ENCODE measurements at places on chromosomes 11 and 22. TPM values are rescaled to one million over a fixed set of nuclear protein-coding genes. Genes with fewer than 3 reads are reported as not detected.

The RIMBP3C gene
- not detected for total RNA-seq

The IL17REL gene
- 0.26 TPM for total RNA-seq

The TRIM48 gene
- not detected for total RNA-seq

DNA sequence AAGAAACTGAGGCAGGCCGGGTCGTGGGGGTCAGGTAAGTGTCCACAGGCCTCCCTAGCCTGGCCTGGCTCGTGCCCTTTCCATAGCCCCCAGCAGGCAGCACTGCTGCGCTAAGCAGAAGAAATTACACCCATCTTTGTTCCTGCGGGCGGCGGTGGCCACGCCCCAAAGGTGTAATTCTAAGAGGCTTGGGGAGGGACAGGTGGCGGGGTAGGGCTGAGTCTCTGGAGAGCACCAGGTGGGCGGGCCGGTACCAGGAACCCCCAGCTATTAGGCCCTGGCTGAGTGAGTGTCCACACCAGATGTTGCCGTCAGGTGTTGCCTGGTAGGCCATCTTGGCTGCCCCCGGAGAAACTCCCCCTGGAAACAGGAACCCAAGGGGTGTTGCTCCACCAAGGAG, 12.3 kb upstream of the ARAP1 start:
- DNase-seq: no peak

DNA sequence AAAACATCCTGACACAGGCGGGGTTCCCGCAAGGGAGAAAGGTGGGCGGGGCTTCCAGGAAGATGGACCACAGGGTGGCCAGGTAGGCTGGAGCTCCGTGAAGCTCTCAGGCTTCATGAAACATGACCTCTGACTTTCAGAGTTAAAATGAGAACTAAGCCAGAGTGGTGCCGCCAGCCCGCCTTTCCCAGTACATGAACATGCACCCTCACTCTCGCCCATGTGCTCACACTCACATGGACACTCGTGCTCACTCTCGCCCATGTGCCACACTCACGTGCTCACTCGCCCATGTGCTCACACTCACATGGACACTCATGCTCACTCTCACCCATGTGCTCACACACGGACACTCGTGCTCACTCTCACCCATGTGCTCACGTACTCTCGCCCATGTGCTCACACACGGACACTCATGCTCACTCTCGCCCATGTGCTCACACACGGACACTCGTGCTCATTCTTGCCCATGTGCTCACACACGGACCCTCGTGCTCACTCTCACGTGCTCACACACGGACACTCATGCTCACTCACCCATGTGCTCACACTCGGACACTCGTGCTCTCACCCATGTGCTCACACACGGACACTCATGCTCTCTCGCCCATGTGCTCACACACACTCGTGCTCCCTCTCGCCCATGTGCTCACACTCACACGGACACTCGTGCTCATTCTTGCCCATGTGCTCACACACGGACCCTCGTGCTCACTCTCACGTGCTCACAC, 10.0 kb downstream of the RNH1 start:
- DNase-seq: no peak

DNA sequence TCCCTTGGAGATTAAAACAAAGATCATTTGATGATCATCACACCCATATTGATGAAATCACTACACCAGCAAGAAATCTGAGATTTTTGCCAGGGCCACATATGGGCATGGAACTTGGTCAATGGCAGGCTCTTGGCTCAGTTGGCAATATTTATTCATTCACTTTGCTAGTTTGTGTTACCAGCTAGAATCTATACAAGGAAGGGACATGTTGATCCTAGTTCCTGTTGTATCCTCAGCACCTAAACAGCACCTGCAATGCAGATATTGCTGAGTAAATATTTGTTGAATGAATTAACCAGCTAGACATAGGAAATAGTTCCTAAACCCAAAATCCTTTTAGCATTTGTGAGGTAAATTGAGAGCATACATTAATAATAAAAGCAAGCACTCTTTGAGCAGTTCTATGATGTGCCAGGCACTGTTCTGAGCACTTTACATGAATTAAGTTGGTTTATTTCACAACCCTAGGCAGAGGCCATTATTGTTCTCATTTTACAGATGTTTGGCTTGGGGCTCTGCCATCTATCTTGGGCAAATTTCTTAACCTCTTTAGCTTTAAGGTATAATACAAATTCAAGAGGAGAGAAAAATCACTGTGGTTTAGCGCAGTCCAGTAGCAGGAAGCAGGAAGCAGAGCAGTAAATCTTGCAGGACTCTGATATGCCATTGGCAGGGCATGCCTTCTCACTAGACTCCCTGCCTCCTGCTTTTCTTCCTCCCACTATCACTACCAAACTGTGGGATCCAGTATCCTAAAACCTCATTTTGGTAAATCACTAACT, 1.6 kb downstream of the TRIM68 start:
- no peak for DNase-seq

DNA sequence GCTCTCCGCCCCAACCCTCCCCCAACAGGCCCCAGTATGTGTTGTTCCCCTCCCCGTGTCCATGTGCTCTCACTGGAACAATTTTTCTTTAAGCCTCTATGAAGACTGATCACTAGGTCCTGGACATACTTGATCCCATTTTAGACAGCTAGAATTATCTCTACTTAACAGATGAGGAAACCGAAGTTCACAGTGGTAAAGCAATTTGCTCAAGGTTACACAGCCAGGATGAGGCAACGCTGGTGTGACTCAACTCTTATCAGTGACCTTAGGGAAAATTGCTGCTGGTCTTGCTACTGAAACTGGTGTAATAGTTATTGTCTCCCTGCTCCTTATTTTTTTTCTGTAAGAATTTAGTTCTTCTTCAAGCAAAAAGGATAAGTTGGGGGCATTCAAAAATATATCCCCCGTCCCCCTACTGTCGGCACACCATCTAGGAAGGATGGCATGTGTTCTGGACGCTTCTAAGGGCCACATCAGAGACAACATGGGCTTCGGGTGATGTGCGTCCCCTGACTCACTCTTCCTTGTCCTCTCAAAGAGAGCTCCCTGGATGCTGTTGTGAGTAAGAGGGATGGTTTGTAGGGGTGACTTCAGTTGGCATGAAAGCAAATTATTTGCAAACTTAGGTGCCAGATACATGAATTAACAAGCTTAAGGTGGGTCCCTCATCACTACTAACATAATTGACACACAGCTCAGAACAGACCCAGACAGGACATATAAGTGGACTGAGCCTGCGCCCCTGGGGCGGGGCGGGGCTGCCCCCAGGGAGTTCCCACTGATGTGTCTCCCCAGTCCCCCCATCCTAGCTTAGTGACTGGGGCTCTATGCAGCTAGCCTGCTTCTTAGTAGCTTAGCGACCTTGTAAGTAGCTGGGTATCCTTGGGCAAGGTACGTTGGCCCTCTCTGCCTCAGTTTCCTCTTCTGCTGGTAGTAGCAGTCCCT, 23.6 kb upstream of the ALX4 start:
- no peak for DNase-seq

GRCh38 chr11:123351375-123351774, 78.7 kb upstream of the GRAMD1B start:
- no peak for DNase-seq

DNA sequence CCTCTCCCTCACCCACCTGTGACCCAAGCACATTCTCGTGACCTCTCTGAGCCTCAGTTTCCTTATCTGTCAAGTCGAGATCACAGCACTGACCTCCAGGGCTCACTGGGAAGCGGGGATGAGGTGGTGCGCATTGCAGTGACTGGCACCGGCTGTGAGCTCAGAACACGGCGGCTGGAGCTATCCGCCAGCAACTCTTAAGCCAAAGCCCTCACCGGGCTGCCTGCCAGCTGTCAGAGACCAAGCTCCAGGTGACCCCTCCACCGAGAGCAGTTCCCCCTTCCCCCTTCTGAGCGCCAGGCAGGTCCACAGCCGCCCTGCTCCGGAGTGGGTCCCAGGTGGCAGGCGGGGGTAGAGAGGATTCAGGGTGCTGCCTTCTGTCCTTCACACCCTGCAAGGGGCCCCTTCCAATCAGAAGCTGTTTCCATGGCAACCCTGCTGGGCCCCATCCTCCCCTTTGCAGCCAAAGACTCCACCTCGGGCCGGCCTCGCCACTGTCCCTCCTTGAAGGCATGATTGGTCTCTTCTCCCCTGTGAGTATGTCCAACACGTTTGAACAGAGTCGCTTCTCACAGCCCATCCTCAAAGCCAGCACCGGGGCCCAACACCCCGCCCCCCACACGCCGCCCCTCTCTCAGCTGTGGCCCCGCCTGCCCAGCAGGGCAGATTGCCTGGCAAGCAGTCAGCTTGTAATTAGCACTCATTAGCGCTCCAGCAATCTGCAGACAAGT, 98.7 kb downstream of the WNT7B start:
- DNase-seq: peak; percentile 12

GRCh38 chr22:47014636-47015345, 252.3 kb downstream of the TBC1D22A start:
- DNase-seq: no peak

- no peak for DNase-seq
Measured at GRCh38 chr11:121437686-121438078, 14.4 kb upstream of the SORL1 start.

- peak; percentile 61 for DNase-seq
Measured at GRCh38 chr11:818396-819128, at the start of gene PNPLA2. Gene PNPLA2 (plus strand): TSS chr11:818914. CDS start chr11:819719, 805 bp downstream.

- DNase-seq: no peak
Measured at GRCh38 chr11:73498343-73498742, 99.6 kb downstream of the FAM168A start.

DNA sequence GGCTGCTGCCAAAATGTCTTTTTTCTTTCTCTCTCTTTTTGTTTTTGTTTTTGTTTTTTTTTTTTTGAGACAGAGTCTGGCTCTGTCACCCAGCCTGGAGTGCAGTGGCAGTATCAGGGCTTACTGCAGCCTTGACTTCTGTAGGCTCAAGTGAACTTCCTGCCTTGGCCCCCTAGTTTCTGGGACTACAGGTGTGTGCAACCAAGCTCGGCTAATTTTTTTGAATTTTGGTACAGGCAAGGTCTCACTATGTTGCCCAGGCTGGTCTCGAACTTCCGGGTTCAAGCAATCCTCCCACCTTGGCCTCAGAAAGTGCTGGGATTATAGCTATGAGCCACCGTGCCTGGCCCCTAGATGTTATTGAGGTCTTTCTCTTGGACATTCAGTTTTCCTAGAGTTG, 2.2 kb upstream of the DDX10 start:
- DNase-seq: no peak
